SK-N-SH (cell line): ENCODE measurements at places on chromosomes 6 and 20. TPM values are rescaled to one million over a fixed set of nuclear protein-coding genes. Genes with fewer than 3 reads are reported as not detected.
A peak's percentile ranks its signal among the peaks of the same experiment; 100 is the strongest.

DNA sequence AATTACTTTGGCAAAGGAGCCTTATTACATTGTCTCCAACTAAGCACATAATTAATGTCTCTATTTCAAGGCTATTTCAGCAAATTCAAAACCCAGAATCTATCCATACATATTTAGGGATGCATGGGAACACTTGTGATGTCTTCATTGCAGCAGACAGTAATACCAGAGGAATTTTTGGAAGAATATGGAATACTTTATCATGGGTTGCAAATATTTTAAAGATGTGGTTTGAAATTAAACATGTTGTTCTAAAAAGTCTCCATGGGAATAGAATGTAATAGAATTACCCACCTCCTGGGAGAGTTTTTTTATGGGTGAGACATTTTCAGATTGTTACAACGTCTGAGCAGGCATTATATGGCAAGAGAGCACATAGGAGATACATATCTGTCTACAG, 170.8 kb downstream of the KCNQ5 start:
- DNase-seq, result no peak

Gene GINS1
- 5.1 and 5.8 TPM in 2 replicates for polyA plus RNA-seq

- DNase-seq, result no peak
Measured at GRCh38 chr6:137248702-137249101, 29.5 kb upstream of the IFNGR1 start.

DNA sequence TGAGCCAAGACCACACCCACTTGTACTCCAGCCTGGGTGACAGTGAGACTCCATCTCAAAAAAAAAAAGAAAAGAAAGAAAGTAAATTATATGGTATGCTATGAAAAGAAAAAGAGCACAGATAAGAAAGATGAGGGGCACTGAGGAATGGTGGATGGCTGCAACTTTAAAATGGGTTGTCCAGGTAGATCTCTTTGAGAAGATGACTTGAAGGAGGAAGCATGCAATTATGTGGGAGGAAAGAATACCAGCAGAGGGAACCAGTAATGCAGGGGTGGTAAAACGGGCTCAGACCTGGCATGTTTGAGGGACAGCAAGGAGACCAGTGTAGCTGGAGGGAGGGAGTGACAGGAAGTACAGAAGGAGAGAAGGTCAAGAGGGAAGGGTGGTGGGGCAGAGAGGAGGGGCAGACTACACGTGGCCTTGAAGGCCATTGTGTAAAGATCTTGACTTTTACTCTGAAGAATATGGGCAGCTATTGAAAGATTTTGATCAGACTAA, 22.3 kb downstream of the LINC00237 start:
- DNase-seq, result no peak

Gene BMP6
- polyA plus RNA-seq, result 0.03 TPM in 1 of 2 replicates, not detected in the other

GRCh38 chr6:134551245-134551960, 233.5 kb upstream of the SGK1 start:
- no peak for DNase-seq

Gene HLA-DMB
- polyA plus RNA-seq, result 0.10 TPM in 1 of 2 replicates, not detected in the other

Gene GPR6
- not detected in 2 replicates for polyA plus RNA-seq

DNA sequence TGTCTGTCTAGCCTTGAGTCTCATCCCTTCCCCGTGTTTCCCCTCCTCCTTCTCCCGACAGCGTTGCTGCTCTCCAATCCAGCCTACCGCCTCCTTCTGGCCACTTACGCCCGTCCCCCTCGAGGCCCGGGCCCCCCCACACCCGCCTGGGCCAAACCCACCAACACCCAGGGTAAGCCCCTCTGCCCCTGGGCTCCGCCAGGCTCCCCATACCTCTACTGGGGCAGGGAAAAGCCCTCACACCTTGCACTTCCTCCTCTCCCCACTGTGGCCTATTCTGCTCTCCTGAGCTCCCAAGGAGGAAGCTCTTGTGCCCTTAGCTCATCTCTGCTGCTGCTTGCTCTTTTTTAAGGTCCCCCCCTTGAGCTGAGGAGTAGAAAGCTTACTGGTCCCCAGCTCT, 11.0 kb downstream of the DDR1 start:
- peak; percentile 14 for DNase-seq
